Panc1 (cell line): ENCODE measurements at places on chromosomes 5 and 9.

GRCh38 chr9:134413890-134414623 lies 87.8 kb downstream of the RXRA start:
- DNase-seq, result no peak

DNA sequence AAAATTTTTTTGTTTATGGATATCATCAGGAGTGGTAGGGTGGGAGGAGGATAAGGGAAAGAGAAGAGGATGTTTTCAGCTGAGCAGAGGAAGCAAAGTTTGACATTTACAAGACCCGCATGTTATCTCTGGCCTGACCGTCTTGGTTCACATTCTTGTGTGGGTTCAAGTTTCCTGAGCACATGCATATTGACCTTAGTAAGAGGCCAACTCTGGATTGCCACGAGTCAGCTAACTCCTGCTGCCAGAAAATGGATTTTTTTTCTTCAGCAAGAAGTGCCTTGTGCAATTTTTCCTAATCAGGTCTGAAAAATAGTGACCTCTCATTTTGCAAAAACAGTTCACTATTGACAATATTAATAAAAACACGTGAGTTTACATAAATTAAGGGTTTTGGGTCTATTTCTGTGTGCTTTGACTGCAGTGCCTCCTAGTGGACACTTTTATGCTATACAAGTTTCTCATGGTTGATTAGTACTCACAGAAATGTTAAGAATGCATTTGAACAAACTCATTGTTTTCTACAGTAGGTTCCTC lies 27.1 kb upstream of the BASP1 start:
- DNase-seq, result peak; percentile 66

- no peak for DNase-seq
Measured at GRCh38 chr5:490116-491106, 33.8 kb downstream of the SLC9A3 start.

GRCh38 chr9:394347-395052 lies 179.8 kb downstream of the DOCK8 start:
- no peak for DNase-seq

GRCh38 chr5:24026288-24026687 lies 518.9 kb downstream of the PRDM9 start:
- DNase-seq, result no peak

GRCh38 chr5:126677121-126677520 lies 76.4 kb downstream of the PHAX start:
- DNase-seq, result no peak

DNA sequence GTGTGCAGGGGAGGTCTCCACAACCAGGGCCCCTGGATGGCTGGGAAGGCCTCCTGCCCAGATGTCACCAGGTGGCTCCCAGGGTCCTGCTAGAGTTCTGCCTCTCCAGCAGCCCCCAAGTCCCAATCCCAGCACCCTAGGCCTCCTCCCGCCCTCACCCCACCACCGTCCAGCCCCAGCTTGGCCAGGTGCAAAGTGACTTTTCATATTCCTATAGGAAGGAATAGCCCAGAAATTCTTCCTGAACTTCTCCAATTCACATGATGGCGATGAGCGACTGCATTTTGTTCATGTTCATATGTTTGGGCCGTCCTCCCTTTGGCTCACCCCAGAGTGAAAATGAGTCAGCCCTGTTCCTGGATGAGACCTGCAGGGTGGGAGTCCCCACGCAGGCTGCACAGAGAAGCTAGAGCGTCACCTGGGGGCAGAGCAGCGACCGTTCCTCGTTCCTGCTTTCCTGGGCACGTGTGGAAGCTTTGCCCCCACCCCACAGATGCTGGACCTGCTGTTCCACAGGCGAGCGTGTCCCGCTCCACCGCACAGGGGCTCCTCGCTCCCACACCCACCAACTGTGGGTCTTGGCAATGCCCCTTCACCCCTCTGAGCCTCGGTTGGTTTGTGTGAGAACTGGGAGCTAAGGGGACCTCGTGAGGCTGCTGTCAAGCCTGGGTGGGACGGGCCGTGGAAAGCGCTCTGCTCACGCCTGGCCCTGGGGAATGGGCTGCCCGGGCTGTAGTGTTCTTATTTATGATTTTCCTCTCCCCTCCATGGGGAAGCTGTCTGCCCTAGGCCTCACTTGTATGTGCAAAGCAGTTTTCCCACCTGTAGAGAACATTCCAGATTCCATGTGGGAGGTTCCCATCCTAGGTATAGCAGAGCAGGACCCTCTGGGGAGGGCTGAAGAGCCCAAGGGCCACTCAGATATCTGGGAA lies 6.9 kb downstream of the MRPS2 start:
- no peak for DNase-seq

GRCh38 chr9:4301971-4302427 lies 2.1 kb upstream of the GLIS3 start:
- no peak for DNase-seq
